ENCODE measurements at places on chromosomes 12 and 14.

DNA sequence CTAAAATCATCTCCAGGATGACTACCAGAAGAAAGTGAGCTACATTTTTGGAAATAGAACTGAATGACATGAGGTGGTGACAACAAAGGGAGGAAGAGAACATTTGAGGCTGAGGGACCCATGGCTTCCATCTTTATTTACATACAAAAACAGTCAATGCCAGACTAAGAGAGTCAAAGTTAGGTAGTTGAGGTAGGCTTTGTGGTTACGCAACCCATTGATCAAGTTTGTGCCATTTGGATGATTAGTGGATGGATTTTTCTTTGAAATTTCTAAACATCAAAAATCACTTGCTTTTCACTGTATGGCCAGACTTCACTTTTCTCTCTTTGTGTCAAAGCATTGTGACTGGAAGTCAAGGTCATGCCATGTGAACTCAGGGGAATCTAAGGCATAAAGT lies 22.9 kb downstream of the ASCL1 start:
- no peak for DNase-seq

DNA sequence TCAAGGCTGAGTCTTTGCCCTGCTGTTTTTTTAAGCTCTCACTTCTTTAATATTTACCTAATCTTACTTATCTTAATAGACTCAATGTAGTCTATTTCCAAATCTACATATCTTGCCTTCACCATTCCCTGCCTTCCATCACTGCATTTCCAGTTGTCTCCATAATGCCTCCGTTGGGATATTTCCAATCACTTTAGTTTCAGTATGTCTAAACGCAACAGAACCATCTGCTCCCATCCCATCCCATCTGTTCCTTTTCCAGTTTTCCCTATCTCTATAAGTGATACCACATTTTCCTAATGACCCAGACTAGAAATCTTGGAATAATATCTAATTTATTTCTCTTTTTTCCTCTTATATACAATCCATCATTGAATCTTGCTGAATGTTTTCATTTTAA lies 15.1 kb upstream of the CCDC198 start:
- no peak for DNase-seq

- no peak for DNase-seq
Measured at GRCh38 chr12:14902465-14902864, 16.8 kb upstream of the MGP start.

DNA sequence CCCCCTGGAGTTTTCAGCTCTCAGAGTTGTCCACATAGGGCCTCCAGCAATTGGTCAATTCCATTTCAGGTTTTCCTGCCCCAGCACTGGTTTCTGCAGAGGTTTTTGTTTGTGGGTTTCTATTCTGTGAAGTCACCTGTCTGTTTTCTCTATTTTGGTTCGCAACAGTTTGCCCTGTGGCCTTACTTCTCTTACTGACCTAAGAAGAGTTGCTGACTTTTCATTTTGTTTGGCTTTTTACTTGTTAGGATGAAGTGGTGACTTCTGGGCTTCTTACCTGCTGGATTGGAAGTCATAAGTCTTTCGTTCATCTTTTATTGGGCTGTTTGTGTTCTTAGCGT lies 196.4 kb upstream of the PARP11 start:
- no peak for DNase-seq

GRCh38 chr14:65329481-65329880 lies 83.0 kb upstream of the FUT8 start:
- DNase-seq: no peak

DNA sequence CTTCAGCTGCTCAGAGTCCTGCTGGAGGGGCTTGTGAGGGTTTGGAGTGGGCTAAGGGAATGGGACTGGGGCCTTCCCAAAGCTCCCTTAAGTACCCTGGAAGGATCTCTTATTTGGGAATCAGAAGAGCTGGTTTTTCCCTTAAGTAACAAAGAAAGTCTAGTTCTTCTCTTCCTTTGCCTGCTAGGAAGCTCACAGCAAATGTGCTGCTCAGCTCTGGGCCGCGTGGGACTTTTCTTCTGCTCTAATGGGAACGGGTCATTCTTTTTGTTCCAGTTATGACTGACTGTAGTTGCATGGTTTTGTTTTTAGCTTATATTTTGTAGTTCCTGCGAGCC lies 6.0 kb downstream of the KIF26A start:
- DNase-seq: no peak

DNA sequence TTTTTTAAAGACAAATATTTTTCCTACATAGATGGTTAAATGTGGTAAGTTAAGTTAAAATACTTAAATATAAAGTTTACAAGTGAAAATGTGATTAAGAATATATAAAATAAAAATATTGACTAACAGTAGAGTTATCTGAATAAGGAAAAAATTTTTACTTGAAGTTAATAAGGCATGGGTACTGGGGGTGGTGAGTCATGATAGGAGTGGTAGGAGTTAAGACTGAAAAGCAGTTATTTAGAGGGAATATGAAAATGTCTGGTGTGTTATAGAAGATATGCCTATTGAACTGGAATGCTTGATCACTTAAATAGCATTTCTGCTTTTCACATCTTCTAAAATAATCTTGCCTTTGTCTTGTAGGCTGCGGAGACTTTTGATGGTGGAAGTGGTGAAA lies 68.7 kb downstream of the CCDC91 start:
- no peak for DNase-seq

GRCh38 chr14:102540315-102541028 lies 30.9 kb upstream of the ANKRD9 start:
- no peak for DNase-seq

DNA sequence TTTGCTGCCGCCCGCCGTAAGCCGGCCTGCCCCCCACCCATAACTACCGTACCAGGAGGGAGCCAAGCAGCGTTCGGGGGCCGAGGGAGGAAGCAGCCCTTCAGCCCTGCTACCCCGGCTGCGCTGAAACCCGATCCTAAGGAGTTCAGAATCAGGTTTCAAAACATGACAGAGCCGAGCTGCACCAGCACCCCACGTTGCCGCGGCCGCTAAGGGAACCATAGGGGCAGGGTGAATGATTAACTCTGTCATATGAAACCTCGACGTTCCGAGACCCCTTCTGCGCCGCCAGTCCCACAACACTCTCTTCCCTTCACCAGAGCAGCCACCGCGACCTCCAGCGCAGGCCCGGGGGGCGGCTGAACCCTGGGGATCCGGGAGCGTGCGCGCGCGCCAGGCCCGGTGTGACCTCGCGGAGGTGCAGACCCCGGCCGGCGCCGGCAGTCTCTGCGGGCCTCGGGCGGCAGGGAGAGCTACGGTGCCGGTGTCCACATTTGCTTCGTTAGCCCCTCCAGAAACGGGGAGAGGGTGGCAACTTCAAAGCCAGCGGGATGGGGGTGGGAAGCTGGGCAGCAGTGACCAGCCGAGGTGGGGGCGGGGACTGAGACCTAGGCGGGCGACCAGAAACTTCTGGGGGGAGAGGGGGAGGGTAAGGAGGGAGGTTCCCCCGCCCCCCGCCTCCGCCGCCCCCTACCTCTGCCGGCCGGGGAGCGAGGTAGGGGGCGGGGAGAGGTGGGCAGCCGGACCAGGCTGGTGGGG lies 1.6 kb downstream of the SIX4 start:
- no peak for DNase-seq

GRCh38 chr12:52383331-52383730 lies 2.1 kb downstream of the KRT84 start:
- DNase-seq: no peak

DNA sequence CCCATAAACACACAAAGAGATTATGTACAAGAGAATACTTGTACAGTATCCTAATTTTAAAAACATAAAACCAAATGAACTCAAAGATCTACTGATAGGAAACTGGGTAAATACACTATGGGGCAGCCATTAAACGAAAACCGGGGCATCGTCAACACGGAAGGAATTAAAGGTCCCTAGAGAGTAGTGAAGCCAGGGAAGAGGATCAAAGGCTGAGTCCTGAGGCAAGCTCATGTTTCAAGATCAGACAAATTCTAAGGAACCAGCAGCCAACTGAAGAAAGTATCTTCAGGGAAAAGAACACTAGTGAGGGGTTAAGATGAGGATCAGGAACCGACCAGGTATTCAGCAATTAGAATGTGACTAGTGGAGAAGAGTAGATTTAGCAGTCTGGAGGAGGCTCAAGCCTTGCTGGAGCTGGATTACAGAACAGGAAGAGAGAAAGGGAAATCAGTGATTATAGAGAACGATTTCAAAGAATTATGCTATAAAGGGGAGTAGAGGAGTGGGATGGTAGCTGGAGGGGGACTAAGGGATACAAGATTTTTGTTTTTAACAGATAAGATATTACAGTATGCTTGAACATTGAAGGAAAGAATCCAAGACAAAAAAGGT lies 23.7 kb downstream of the SEL1L start:
- DNase-seq: no peak

DNA sequence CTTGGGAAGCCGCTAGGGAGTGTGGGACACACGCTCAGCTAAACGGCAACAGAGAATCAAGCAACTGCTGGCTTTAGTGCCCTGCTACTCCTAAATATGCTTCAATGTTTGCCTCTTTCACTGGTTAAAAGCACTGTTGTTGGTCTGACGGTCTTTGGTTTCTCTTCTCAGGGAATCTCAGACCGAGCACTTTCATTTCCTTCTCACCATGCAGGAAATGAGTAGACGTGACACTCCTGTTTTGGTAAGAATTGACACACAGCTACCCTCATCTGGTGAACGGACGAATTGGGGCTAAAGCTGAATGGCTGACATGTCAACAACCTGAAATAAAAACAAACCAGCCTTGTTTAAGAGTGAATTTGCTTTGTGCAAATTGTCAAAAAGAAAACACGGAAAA lies 57.5 kb upstream of the PIWIL1 start:
- DNase-seq: no peak

DNA sequence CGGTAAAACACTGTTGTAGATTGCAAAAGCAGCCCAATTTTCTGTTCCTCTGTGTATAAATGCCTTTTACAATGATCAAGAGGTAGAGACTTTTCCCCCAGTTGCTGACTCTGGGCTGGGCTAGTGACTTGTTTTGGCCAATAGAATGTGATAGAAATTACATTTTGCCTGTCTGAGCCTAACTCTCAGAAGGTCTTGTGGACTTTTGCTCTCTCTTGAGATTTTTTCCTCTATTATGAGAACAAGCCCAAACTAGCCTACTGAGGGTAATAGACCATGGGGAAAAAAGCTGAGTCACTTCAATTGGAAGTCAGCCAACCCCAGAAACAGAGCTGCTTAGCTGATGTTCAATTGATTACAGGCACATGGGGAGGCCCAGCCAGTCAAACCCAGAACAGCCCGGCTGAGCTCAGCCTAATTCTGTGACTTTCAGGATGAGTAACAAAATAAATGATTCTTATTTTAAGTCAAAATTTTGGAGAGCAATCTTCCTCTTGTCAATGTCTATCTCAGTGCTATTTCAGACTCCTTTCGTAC lies 61.4 kb downstream of the MYF5 start:
- no peak for DNase-seq

DNA sequence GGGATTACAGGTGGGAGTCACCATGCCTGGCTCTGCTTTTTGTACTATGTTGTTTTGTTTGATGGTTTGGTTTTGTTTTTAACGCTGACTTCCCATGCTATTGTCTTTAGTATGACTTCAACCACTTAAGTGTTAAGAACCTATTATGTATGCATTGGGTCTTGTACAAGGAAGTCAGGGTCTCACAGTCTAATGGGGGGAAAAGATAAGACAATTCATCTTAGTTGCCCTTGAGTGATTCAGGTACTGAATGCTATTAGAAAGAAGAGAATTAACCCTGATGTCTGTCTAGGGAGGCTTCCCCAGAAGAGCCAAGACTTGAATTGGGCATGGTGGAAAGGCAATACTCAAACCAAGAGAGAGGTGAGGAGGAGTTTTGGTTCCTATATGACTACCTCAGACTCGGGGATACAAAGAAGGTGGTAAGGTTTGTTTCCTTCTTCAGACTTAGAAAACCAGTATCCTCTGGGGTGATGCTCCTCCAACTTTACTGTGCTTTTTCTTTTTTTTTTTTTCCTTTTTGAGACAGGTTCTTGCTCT lies 64.6 kb downstream of the SUSD6 start:
- no peak for DNase-seq

GRCh38 chr12:111992464-111992863 lies 20.5 kb downstream of the TMEM116 start:
- DNase-seq: no peak

GRCh38 chr12:66979251-66979650 lies 289.9 kb upstream of the CAND1 start:
- no peak for DNase-seq

DNA sequence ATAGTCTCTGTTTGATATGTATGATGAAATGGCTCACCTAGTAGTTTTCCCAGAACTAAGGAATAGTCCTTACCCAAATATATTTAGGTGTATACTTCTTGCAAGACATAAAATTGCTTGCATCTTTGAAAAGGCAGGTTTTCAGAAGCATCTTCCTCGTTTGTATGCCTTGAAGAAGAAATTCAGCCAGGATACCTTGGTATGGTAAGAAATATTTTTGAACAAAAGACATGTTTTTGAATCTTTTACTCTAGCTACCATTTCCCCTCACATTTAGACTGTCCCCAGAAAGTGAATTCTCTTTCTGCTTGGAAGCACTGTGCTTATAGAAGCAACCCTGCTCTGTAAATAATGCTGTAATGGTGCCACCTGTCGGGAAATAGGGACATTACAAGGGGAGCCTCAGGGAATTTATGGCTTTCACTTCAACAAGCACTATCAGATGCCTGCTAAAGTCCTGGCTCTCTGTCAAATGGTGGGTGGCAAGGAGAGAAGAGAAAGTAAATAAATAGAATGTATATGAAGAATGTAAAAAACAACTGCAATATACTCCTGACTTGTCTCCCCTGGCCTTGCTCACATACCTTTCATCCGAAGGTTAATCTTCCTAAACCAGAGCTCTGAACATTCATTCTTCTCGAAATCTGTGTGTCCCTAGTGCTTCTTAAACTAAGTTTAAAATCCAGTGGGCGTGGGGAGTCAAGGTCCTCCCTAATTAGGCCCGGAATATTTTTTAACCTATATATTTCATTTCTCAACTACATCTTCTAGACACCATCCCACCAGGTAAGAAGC lies 6.1 kb downstream of the CCDC184 start:
- no peak for DNase-seq

DNA sequence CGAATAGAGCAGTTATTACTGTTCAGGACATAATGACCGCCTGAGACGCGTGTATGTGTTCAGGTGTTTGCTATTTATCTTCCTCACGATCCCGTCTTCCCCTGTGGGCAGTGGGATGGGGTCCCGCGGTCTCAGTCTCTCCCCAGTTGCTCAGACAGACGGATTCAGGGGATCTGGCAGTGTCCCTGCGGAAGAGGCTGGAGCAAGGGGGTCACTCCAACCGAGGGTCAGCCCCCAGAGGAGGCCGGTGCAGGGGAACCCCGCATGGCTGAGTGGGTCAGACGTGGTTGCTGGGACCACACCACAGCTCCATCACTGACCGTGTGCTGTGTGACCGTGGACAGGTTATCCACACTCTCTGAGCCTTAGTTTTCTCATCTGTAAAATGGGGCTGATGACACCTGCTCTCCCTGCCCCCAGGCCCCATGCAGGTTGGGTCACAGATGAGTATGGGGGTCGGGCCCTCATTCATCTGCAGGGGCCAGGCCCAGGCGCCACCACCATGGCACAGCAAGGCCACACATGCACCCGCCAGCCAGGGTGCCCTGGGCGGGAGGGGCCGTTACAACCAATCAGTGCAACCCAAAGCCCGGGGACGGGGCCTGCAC lies 5.2 kb downstream of the MMP17 start:
- DNase-seq: no peak

GRCh38 chr12:51048661-51049251 lies 629 bp downstream of the LETMD1 start:
- DNase-seq: no peak
